ENCODE measurements at places on chromosomes 5 and 9.

DNA sequence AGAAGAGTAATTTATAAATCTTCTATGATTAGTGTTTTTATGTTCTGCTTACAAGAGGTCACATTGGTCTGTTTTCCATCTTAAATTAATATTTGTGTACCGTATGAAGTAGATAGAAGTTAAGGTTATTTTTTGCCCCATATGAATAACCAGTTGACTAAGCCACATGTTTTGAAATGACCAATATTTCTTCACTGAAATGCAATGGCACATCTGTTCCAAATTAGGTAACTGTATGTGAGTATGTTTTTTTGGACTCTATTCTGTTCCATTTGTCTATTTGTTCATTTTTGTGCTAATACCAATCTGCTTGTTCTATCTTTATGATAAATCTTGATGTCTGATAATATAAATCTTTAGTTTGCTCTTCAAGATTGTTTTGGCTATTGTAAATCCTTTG lies 17.7 kb downstream of the JAK2 start:
- DNase-seq, result no peak

DNA sequence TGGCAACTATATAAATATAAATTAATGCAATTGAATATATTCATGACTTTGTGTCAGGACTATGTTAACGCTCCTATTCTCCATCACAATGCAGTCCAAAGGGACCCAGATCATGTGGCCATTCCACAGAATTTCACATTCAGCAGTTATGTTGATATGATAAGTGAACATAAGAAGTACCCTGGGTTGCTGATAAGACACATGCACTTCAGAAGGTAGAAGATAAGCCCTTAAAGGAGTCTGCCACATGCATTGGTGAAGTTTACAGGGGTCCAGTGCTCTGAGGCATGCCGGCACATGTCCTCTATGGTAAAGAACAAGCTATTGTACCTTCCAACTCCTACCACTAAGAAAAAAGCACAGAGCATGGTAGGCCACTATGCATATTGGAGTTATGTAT lies 76.4 kb downstream of the PHAX start:
- no peak for DNase-seq

- no peak for DNase-seq
Measured at GRCh38 chr9:114185570-114186490, 30.5 kb downstream of the COL27A1 start.

GRCh38 chr5:39194466-39195136 lies 24.8 kb downstream of the FYB1 start:
- DNase-seq, result no peak

DNA sequence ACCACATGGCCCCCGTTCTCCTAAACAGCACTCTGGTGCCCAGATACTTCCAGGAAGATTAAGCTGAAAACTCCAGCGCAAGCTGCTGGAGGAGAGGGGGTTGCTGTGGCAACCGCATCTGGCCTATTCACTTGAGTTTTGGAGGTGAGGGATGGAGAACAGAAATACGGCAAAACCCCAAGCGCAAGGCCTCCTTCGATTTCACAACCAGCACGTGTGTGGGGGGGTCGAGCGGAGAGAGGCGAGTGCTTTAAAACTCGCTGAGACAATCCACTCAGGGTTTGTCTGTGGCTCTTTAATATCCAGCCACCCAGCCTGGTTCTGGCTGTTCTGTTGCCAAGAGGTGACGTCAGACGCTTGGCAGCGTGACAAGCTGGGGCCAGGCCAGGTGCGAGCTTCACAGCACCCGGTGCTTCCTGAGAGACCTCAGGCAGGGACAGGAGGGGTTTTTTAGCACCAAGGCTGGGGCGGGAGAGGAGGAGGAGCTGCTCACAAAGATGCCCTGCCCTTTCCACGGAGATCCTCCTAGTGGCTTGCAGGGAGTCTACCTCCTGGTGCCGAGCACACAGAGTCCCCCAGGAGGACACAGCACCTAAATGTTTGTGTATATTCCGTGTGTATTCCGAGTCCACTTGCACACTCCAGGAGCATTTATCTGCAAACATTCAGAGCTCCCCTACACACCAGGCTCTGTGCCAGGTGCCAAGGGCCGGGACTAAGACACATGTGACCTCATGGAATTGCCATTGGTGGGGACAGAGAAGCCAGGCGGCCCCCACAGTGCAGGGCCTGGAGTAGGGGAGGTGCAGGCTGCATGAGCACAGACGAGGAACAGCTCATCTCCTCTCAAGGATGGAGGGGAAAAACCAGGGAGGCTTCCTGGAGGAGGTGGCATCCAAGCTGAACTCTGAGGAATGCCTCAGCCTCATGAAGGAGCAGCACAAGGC lies 194.6 kb downstream of the OLFM1 start:
- peak; percentile 7 for DNase-seq

GRCh38 chr9:12826924-12827565 lies 52.2 kb downstream of the LURAP1L start:
- no peak for DNase-seq

- DNase-seq, result no peak
Measured at GRCh38 chr9:18331808-18332209, 142.1 kb upstream of the ADAMTSL1 start.

- DNase-seq, result no peak
Measured at GRCh38 chr5:94627191-94627590, 8.7 kb downstream of the SLF1 start.

- no peak for DNase-seq
Measured at GRCh38 chr5:124180875-124181461, 565.5 kb downstream of the ZNF608 start.

GRCh38 chr5:132270335-132270665 lies 12.8 kb downstream of the PDLIM4 start:
- no peak for DNase-seq

GRCh38 chr5:1445313-1445688 lies at the start of gene SLC6A3:
SLC6A3 (minus strand) TSS chr5:1445440; CDS start chr5:1443197, 2,243 bp downstream.
- peak; percentile 14 for DNase-seq

DNA sequence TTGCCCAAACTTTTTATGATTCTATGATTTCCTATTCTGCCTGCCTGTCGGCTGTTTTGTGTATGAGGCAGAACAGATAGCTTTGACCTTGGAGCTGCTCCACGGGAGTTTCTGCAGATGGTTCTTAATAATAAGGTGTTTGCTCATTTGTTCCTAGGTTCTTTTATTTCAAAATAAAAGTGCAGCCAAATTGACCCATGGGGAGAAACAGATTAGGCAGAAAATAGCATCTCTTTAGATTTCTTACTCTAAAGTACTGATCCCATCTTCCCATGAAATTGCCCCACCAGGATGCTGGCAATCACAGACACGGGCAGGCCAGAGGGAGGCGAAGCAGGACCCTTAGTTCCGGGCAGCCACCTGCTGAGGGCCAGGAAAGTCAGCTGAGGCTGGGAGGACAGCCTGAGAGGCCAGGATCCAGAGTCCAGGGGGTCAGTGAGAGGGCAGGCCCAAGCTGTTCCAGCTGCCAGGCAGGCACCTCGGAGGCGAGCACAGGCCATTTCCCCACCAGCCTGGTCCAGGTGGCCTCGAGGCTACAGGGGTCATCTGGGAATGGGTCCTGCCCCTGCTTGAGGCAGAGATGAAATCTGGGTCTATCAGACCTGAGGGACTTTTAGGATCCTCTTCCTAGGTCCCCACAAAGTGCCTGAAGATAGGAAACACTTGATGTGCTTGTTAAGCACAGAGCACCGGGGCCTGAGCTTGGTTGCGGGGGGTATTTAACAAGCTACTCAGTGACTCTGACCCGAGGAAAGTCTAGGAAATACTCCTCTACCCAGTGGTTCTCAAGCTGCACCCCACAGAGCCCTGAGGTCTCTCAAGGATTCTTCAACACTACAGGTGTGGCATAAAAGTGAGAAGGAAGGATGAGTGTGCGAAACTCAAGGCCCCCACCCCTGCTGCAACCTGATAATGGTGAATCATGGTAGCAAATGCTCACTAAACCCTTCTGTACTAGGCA lies 145.4 kb downstream of the CMYA5 start:
- DNase-seq, result no peak

DNA sequence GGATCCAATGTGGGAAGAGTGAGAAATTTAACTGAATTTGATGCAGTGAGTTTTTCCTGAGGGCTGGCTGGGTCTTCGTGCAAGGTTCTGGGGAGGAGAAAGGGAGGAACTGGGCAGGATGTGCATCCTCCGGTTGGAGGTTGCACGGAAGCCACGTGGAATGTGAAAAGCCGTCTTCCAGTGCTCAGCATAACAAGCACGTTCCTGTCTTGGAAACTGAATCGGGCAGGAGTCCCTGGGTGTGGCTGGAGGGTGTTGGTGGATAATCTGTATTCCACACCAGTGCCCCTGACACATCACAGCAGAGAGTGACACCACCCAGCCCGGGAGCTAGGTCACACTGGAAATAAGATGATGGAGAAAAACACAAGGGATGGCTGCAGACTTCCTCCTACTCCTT lies 154.3 kb downstream of the C5orf15 start:
- DNase-seq, result no peak

- no peak for DNase-seq
Measured at GRCh38 chr9:89225991-89226471, 47.4 kb upstream of the SHC3 start.

GRCh38 chr5:92641031-92641962 lies 939.7 kb downstream of the NR2F1-AS1 start:
- no peak for DNase-seq

DNA sequence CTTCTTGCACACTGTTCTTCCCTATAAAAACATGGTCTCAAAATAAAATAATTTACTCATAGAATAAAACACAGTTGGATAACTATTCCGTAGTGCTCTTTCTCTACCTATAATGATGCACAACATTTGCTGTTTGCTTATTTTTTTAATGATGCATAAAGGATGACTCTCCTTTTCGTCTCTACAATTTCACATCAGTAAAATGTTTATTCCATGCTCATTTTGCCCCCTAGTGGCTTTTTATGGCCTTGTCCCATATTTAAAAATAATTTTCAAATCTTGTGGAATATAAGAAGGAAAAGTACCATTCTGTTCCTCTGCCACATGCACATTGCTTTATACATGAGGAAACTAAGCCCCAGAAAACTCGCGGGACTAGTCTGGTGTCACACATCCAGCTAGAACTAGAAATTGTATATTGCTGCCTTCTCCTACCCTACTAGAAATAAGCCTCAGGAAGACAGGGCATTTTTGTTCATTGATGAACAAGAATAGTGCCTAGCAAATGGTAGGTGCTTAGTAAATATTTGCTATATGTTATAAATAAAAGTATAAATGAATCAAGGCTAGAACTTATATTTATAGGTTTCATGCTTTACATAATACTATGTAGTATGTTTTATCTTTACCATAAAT lies 12.7 kb downstream of the KCTD16 start:
- peak; percentile 56 for DNase-seq

DNA sequence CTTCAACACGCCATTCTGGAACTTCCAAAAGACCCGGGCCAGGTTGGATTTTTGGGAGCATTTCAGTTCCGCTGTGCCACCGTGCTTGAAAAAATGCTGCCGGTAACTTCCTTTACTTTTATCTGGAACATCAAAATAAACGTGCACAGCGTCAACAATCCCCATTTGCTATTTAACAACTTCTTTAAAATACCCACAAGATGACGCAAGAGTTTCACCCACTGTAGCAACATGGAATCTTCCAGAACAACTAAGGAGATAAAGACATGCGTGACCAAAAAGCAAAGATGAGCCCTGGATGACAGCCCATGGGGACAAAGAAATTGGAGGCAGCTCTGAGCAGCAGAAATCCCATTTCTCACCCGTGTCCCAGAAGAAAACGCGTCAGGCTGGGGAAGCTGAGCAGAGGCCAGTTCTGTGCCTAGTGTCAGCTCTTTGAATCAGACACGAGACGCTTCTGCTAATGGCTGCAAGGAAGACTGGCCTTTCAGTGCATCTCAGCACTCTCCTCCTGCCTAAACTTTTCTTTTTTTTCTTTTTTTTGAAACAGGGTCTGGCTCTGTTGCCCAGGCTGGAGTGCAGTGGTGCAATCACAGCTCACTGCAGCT lies 61.3 kb downstream of the SECISBP2 start:
- DNase-seq, result no peak

DNA sequence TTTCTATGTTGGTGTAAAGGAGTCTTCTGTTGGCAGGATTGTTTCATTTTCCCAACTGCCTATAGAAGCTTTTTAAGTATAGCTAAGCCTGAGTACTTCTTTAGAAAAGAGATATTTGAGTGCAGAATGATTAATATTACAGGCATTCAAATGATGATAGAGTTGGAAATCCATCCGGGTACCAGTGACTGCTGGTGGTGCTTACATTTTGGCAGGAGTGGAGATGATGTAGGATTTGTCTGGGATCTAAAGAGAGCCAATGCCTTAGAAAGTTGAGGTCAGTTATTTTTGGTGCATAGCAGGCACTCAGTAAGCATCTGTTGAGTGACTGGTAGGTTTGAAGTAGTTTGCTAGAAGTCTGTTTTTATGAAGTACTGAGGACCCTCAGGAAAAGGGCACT lies 433.5 kb downstream of the DMAC1 start:
- no peak for DNase-seq

DNA sequence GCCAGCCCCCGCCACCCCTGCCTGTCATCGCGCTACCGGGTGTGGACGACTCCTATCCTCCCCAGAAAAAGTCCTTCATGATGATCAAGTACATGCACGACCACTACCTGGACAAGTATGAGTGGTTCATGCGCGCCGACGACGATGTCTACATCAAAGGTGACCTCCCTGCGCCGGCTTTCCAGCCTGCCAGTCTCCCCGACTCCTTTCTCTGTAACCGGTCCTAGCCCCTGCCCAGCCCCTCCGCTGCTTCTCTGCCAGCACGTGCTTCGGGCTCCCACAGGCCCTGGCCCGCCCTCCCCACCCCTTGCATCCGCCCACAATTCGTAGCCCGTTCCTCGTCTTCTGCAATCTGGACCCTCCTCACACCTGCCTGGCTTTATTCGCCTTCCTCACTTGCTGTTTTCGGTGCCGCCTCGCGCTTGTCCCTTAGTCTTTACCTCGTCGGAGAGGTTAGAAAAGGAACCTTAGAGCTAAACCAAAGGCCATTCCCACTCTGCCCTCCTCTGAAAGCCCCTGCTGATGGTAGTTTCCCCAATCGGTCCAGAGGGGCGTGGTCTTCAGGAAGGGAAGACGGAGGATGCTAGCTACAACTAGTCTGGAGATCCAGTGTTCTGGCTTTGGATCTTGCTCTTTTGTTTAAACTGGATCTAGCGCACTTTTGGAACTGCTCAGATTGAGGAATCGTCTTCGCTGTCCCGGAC lies 1.4 kb downstream of the CHSY3 start:
- no peak for DNase-seq

Measured in CD4-positive, alpha-beta T cell treated with Interleukin-21 for 1 hour (primary cell).